ENCODE measurements at places on chromosomes 2 and 18.

GRCh38 chr2:143968360-143968759, 551.6 kb downstream of the ZEB2 start:
- DNase-seq: no peak

- no peak for DNase-seq
Measured at GRCh38 chr2:21194858-21195271, 71.1 kb downstream of the TDRD15 start.

DNA sequence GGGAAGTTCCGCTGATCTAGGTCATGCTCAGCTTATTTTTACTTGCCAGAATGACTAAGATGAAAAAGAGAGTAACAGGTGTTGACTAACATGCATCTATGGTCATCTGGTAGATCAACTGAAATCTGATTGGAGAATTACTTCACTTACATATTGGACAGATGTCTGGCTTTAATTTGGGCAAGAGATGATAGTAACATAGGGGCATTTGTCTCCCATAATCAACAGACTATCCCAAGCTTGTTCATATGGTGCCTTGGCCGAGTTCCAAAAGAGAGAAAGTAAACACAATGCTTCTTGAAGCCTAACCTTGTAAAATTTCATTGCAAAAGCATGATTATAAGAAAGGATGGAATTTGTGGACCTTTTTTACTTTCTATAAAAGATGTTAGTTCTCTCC, 503.7 kb downstream of the ADCYAP1 start:
- no peak for DNase-seq

- no peak for DNase-seq
Measured at GRCh38 chr18:55319459-55320193, 268.4 kb downstream of the TCF4 start.

DNA sequence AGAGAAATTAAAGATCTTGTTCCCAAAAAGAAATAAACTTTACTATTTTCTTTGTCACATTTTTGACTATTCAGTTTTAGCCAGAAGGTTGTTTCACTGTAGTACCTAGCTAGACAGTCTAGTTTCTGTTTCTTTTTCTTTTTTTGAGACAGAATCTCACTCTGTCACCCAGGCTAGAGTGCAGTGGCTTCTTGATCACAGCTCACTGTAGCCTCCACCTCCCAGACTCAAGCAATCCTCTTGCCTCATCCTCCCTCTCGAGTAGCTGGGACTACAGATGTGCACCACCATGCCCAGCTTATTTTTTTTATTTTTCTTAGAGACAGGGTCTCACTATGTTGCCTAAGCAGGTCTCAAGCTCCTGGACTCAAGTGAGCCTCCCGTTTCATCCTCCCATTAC, 2.2 kb downstream of the RBM45 start:
- no peak for DNase-seq

GRCh38 chr2:164186591-164186990, 434.7 kb downstream of the GRB14 start:
- no peak for DNase-seq

- DNase-seq: no peak
Measured at GRCh38 chr2:33136566-33136965, 189.8 kb downstream of the LTBP1 start.

DNA sequence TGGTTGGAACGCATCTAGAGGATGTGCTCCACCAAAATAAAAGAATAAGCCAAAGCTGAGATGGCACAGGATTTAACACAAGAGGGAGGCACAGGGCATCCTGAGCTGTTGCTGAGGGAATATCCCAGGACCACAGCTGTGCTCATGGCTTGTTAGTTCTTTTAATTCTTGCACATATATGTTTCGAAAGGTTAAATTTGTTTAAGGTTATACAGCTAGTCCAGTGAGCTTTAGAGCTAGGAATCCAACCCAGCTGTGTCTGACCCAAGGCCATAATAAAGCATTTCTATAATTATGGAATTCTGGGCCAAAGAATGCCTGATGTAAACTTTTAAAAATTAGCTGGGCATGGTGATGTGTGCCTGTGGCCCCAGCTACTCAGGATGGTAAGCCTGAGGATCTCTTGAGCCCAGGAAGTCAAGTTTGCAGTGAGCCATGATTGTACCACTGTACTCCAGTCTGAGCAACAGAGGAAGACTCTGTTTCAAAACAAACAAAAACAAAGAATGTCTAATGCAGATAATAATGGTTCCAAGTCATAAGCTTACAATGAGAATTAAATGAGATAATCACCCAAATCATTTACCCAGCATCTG, 66.4 kb upstream of the CCBE1 start:
- DNase-seq: no peak

DNA sequence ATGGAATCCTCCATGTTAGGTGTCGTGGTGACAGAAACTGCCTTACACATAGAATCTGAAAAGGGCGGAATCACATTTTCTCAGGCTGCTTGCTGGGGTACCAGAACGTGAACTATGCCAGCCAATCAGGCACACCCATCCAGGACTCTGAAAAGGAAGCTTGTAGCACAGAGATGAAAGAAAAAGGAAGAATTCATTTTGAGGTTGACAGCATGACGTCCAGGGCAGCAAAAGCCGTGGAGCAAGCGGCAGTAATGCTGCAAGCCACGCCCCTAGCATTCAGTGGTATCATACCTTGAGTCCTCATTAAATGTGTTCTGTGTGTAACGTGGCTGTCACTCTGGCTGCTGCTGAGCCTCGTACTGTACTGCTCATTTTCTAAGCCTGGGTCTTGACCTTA, 304.0 kb downstream of the DYSF start:
- DNase-seq: no peak

DNA sequence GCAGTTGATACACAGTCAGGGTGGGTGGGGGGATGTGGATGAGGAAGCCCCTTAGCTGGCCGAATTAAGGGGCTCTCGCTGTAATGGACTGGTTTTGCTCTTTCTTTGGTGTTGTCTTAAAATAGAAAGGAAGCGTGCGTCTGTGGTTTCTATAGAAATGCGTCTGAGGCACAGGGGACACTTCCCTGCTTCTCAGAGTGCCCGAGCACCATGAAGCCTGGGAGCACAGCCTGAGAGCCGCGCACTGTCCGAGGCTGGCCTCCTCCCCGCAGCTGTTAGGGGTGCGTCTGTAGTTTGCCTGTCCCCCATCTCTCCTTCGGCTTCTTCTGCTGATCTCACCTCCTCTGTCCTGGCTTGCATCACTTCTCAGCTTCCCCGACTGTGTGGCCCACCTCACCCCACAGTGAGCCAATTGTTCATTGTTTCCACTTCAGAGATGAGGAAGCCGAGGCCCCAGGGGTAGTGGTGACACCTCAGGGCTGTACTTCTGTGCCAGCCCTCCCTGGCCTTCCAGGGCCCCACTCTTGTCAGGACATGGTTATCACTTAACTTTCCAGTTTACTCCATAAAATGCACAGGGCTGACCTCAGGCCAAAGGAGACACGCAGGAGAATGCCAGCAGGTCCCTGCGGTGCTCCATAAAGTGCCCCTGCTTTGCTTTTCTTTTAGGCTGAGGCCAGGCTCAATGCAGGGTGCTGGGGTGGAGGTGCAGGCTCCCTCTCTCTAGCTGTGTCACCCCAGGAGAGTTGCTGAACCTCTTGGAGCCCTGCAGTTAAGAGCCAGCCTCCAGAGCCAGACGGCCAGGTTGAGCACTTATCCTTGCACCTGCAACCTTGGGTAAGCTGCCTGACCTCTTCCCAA, 210.6 kb downstream of the SEPTIN10 start:
- DNase-seq: no peak

DNA sequence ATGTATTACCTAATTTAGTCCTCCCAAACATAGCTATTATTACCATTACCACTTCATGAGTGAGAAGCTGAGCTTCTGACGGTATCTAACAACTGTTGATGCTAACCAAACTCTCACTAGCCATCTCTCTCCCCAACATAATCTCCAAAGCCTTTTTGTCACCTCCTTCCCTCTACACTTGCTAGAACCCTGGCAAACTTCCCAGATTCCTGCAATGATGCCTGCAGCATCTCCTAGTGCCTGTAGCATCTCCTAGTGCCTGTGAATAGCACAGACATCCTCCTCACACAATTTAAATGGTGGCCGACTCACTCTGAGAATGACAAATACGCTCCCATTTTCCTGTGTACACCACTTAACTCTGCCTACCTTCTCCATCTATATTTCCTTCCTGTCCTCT, 126.7 kb downstream of the STK39 start:
- no peak for DNase-seq

DNA sequence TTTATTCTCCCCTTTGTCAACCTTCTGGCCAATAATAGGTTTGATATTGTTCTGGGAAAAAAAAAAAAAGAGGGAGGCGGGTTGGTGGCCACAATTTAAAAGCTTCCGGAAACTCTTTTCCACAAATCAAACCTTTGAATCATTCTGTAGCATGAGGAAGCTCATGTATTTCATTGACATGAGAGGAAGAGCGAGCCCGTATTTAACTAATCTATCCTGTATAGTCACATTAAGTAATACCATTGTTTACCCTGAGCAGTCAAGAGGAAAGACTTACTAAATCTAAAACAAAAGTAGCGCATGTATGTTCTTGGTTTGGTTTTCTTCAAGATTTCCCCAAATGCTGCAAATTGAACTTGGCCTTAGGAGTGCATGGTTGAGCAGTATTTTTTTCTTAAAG, 120.1 kb downstream of the NCKAP5 start:
- DNase-seq: no peak

GRCh38 chr2:239965318-239965717, 59.8 kb downstream of the NDUFA10 start:
- no peak for DNase-seq

- no peak for DNase-seq
Measured at GRCh38 chr2:203840655-203841205, 26.8 kb upstream of the CTLA4 start.

DNA sequence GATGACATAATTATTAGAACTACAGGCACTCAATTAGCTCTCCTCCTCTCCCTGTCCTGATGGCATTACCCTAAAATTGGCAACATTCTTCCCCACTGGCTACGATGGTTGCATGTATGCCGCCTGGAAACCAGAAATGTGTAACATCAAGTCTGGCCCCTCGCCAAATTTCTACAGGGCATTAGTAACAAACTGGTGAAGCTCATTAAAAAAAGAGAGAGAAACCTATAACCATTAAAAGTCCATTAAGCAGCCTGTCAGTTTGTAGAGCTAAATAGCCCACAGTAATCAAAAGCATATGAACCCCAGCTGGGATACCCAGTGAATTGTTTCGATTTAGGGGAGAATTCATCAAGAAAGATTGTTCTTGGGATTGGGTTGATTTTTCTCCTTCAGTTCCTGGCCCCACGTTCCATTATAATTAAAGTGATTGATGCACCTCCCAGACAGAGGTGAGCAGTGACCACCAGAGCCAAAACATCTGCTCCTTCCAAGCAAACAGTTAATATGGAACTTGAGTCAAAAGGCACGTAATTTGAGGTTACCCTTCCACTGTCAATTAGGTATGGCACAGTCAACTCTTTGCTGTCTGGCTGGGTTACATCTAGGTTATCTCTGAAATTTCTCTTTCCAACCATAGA, 208.6 kb downstream of the C1D start:
- DNase-seq: no peak

- DNase-seq: peak; percentile 72
Measured at GRCh38 chr18:48975817-48976649, 25.3 kb upstream of the SMAD7 start.

DNA sequence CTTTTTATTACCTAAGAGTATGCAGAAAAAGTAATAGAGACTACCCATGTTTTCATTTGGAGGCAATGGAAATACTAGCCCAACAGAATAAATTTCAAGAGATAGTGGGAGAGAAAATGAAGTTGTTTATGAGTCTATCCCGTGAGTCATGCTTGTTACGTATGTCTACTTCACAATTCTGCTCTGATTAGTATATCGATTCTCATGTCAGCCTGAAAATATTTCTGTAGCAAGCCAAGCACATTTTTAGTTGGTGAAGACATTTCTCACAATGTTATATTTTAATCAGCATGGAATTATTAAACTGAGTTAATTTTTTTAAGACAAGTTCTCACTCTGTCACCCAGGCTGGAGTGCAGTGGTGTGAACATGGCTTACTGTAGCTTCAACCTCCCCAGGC, 346.1 kb downstream of the RPRM start:
- DNase-seq: no peak

GRCh38 chr2:219327719-219328118, 4.8 kb downstream of the RESP18 start:
- DNase-seq: no peak

- no peak for DNase-seq
Measured at GRCh38 chr2:143001501-143001900, 124.0 kb downstream of the KYNU start.

- DNase-seq: no peak
Measured at GRCh38 chr2:109170645-109171044, 41.6 kb downstream of the SH3RF3 start.

DNA sequence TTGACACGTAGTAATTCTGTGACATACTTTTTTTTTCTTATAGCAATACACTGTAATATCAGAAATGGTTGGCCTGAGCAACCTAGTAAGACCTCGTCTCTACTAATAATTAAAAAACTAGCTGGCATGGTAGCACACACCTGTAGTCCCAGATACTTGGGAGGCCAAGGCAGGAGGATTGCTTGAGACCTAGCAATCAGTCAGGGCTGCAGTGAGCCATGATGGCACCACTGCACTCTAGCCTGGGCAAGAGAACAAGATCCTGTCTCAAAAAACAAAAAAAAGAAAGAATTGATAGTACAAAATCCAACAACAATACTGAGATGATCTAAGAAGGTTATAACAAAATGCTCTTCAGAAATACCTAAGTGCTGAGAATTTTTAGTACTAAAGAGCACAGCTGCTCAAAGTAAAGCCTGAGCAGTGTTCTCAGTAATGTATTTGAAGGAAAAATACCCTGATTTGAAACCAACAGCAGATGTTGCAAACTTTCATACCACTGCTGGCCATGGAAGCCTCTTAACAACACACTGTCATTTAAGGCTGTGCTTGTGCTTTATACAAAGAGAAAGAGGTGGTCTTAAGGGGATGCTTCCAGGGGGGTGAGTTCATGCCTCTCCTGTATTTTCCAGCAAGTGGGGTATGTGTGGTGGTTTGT, 132.6 kb upstream of the CDCA7 start:
- DNase-seq: no peak

DNA sequence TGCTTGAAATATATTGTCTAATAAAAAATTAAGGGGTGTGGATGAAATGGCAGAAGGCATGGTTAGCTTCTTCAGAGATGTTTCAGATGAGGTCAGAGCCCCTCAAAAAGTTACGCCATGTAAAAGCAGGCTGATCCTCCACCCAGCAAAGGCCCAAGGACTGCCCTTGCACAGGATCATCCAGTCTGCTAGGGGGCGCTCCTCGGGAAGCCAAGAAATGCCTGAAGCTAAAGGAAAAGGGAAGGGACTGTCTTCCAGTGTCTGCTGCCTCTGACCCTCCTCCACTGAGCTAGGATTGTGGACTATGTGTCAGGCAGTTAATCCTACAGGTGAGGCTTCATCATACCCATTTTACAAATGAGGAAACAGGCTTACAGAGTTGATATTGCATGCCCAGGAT, 33.8 kb upstream of the TEX51 start:
- peak; percentile 19 for DNase-seq

GRCh38 chr2:238939074-238939473, 91.2 kb downstream of the TWIST2 start:
- no peak for DNase-seq

GRCh38 chr2:119647440-119648169, 31.4 kb upstream of the TMEM177 start:
- DNase-seq: no peak

Data from ACHN (cell line).